ENCODE measurements at places on chromosomes 1 and 21.
A peak's percentile ranks its signal among the peaks of the same experiment; 100 is the strongest.

DNA sequence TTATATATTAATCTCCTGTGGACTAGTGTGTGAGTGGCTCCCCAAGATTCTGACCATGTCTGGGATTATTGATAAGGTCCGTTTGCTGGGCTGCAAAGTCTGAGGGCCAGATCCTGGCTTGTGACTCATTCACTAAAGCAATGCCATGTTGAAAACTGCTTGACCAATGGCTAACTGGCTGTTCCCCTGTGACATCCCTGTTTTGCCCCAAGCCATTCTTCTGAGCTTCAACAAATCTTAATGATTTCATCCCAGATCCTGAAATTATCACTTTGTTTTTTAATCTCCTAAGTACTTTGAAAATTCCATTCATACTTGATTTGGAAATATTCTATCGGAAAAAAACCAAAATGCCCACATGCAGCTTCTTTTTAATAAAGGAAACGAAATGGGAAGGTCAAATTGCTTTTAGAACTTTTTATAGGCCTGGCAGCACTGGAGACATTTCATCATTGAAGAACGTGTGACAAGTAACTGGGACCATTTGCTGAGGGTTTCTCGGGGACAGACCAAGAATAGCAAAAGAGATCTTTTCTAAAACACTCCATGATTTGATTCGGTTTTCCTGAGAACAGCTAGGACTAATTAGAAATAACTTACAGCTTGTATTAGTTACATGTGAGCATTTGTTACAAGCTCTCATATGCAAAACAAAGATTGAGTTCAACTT, 121.3 kb downstream of the TGFB2 start:
- H3K4me1 ChIP-seq: peaks cover 33% of the 10 kb centered on the region
- no peak overlapping the region for H3K27ac ChIP-seq
- no peaks in the 10 kb centered on the region for H3K27me3 ChIP-seq
- H3K36me3 ChIP-seq: no peaks in the 10 kb centered on the region
- H3K4me3 ChIP-seq: no peak overlapping the region

- H3K27ac ChIP-seq: peak overlapping the region; percentile 1
- peaks cover 86% of the 10 kb centered on the region for H3K4me1 ChIP-seq
- H3K27me3 ChIP-seq: no peaks in the 10 kb centered on the region
- peaks cover 24% of the 10 kb centered on the region for H3K36me3 ChIP-seq
Observed at GRCh38 chr1:201917362-201918033, 28.8 kb downstream of the SHISA4 start.

DNA sequence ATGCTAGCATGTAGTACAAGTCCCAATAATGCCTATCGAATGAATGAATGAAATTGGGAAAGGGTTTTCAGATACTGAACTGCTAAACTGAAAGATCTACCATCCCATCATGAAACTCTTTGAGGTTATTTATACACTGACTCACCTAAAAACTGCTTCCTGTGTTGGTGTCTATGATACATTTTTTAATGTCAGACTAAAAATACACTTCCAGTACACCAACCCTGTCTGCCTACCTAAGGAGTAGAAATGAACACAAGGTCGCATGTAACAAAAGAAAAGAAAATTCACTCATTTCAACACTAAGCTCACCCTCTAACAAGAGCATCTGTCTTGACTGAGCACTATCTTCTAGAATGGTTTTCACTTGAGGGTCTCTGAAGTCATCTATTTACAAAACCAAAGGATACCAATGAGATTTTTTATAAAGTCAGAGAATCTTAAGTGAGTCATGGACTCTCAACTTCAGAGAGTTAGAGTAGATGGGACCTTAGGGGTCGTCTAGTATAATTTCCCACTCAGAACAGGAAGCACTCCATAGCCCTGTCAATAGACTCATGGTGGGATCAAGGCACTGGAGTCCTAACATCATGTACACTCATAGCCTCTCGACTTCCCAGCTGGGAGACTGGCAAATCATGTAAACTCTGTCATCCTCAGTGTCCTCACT, 53.4 kb downstream of the WLS start:
- H3K27me3 ChIP-seq: no peaks in the 10 kb centered on the region
- H3K36me3 ChIP-seq: peaks cover 75% of the 10 kb centered on the region
- no peak for DNase-seq
- H3K4me3 ChIP-seq: no peak overlapping the region
- peaks cover 10% of the 10 kb centered on the region for H3K4me1 ChIP-seq
- no peak overlapping the region for H3K27ac ChIP-seq

- H3K4me1 ChIP-seq: peaks cover 7% of the 10 kb centered on the region
- no peak overlapping the region for H3K4me3 ChIP-seq
- DNase-seq: no peak
- H3K27me3 ChIP-seq: peaks cover 17% of the 10 kb centered on the region
- no peaks in the 10 kb centered on the region for H3K36me3 ChIP-seq
Observed at GRCh38 chr1:220717800-220718640, 27.9 kb downstream of the C1orf115 start.

- H3K27ac ChIP-seq: no peak within 1 kb of the TSS
- peaks cover 70% of the 10 kb centered on the region for H3K4me1 ChIP-seq
- DNase-seq: peak; percentile 77
- peaks cover 95% of the 10 kb centered on the region for H3K27me3 ChIP-seq
- H3K36me3 ChIP-seq: peaks cover 5% of the 10 kb centered on the region
Observed at GRCh38 chr1:220879076-220879508, at the start of gene HLX. HLX (plus strand) TSS chr1:220879443; CDS start chr1:220879858, 415 bp downstream.

DNA sequence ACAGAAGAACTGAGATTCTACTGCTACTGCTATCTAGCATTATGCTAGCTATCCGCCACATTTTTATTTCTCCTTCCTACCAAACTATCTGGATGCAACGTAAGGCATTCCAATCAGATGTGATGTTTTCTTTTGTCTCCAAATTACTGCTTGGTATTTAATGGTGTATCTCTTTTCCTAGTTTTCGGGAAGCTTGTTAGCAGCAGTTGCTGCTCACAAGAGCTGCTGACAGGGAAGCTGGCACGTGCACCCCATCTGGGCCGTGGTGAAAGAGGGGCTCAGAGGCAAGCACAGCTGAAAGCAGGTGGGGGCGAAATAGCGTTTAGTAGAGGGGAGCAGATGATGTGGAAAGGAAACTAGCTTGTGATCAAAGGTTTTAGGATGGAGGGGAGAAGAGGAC, 57.3 kb downstream of the JAK1 start:
- no peak overlapping the region for H3K4me3 ChIP-seq
- H3K36me3 ChIP-seq: no peaks in the 10 kb centered on the region
- H3K4me1 ChIP-seq: no peaks in the 10 kb centered on the region

- DNase-seq: no peak
- H3K4me1 ChIP-seq: no peaks in the 10 kb centered on the region
- H3K27me3 ChIP-seq: peaks cover 7% of the 10 kb centered on the region
- no peak overlapping the region for H3K4me3 ChIP-seq
- no peaks in the 10 kb centered on the region for H3K36me3 ChIP-seq
- no peak overlapping the region for H3K27ac ChIP-seq
Observed at GRCh38 chr1:175269151-175269550, 76.6 kb upstream of the KIAA0040 start.

DNA sequence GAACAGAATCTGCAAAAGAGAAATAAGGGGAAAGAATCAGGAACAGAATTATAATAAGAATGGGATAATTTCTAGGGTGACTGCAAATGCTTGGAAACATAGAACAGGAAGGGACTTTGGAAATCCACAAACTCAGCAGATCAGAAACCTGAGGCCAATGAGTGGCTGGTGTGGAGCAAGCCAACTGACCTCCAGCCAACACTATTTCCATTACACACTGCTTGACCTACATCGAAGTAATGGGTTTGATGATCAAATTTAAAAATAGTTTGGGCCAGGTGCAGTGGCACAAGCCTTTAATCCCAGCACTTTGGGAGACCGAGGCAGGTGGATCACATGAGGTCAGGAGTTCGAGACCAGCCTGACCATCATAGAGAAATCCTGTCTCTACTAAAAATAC, 284.9 kb downstream of the GRIK1 start:
- H3K4me1 ChIP-seq: peaks cover 49% of the 10 kb centered on the region
- H3K4me3 ChIP-seq: no peak overlapping the region
- H3K27ac ChIP-seq: no peak overlapping the region
- DNase-seq: no peak
- H3K36me3 ChIP-seq: peaks cover 13% of the 10 kb centered on the region

DNA sequence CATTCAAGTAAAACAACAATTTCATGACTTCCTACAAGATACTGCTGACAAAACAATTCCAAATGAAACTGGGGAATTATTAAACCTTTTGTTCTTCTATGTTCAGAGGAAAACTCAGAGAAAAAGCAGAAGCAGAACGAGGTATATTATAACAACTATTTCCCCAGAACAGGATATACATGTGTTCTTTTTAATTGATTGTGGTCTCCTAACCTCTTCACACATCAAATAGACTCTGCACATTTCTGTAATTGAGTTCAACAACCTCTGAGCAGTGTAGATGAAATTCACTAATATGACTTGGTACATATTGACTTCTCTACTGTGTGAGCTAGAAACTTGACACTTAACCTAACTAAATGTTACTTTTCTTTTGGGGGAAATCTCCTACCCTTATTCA, 584.2 kb downstream of the NEGR1 start:
- H3K4me1 ChIP-seq: no peaks in the 10 kb centered on the region
- no peak for DNase-seq
- H3K27me3 ChIP-seq: peaks cover 3% of the 10 kb centered on the region
- H3K27ac ChIP-seq: no peak overlapping the region
- no peaks in the 10 kb centered on the region for H3K36me3 ChIP-seq

DNA sequence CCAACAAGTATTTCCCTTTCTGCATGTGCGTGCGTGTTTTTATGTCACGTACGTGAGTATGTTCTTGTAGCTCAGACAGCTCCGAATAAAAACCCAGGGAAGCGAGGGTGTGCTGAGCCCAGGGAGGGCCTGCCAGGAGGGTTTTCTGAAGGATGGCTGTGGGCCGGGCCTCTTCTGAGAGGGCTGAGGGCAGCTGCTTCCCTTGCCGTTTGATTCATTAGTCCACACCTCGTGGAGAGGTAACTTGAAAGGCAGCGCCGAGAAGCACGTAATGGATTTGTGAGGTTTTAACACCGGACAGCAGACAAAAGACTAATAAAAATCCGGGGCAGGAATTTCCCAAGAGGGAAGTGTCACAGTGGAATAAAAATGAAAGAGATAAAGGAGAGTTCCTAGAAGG, 29.5 kb downstream of the CD247 start:
- peak overlapping the region; percentile 68 for H3K4me3 ChIP-seq
- peaks cover 3% of the 10 kb centered on the region for H3K27me3 ChIP-seq
- DNase-seq: peak; percentile 51
- peaks cover 79% of the 10 kb centered on the region for H3K4me1 ChIP-seq

- H3K27me3 ChIP-seq: peaks cover 66% of the 10 kb centered on the region
- H3K4me1 ChIP-seq: peaks cover 13% of the 10 kb centered on the region
- H3K27ac ChIP-seq: no peak overlapping the region
- peak overlapping the region; percentile 59 for H3K4me3 ChIP-seq
Observed at GRCh38 chr1:24189528-24189927, 2.4 kb upstream of the IFNLR1 start.

GRCh38 chr1:195591917-195592672, 1016.1 kb downstream of the KCNT2 start:
- H3K27ac ChIP-seq: no peak overlapping the region
- H3K4me3 ChIP-seq: no peak overlapping the region
- no peaks in the 10 kb centered on the region for H3K4me1 ChIP-seq
- H3K27me3 ChIP-seq: no peaks in the 10 kb centered on the region
- no peaks in the 10 kb centered on the region for H3K36me3 ChIP-seq

- no peak overlapping the region for H3K27ac ChIP-seq
- H3K4me1 ChIP-seq: peaks cover 14% of the 10 kb centered on the region
- peaks cover 3% of the 10 kb centered on the region for H3K27me3 ChIP-seq
- H3K36me3 ChIP-seq: peaks cover 5% of the 10 kb centered on the region
Observed at GRCh38 chr1:59765011-59765730, 49.6 kb upstream of the HOOK1 start.

DNA sequence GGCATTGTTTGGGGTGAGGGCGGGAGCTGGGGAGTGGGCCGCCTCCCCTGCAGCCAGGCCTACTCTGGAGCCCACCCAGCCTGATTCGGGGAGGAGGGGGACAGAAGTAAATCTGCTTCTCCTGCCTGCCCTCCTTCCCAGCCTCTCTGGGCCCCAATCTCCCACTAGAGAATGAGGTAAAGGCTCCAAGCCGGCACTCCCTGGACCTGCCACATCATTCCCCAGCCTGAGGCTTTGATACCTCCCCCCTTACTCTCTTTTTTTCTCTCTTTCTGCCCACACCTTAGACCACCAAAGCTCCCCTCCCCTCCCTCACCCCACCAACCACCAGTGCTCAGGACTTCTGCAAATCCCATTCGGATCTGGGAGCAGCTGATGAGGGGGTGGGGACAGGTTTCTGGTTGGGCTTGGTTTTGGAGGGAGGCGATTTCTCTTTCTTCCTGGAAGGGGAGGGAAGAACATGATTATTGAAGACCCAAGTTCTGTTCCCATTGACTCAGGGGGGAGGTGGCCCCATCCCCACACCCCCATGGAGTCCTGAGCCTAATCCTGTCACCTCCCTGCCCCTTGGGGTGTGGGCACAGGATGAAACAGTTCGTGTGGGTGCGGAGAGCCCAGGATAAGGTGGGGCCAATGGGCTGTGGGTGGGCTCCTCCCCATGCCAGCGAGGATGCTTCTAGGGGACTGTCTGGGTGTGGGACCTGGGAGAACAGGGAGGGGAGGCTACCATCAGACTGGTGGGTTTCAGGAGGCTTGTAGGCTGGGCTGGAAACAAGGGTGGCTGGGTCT, 1.3 kb downstream of the MAP7D1 start:
- H3K27ac ChIP-seq: peak overlapping the region; percentile 93
- DNase-seq: no peak
- peaks cover 1% of the 10 kb centered on the region for H3K27me3 ChIP-seq
- peak overlapping the region; percentile 87 for H3K4me3 ChIP-seq
- H3K36me3 ChIP-seq: peaks cover 13% of the 10 kb centered on the region

- no peaks in the 10 kb centered on the region for H3K36me3 ChIP-seq
- H3K4me1 ChIP-seq: peaks cover 21% of the 10 kb centered on the region
- peaks cover 3% of the 10 kb centered on the region for H3K27me3 ChIP-seq
Observed at GRCh38 chr1:81414488-81415015, 386.2 kb upstream of the ADGRL2 start.

- H3K4me3 ChIP-seq: no peak overlapping the region
- H3K27me3 ChIP-seq: peaks cover 43% of the 10 kb centered on the region
- peak; percentile 72 for DNase-seq
- H3K36me3 ChIP-seq: no peaks in the 10 kb centered on the region
Observed at GRCh38 chr1:234125283-234125682, 220.8 kb downstream of the SLC35F3 start.

DNA sequence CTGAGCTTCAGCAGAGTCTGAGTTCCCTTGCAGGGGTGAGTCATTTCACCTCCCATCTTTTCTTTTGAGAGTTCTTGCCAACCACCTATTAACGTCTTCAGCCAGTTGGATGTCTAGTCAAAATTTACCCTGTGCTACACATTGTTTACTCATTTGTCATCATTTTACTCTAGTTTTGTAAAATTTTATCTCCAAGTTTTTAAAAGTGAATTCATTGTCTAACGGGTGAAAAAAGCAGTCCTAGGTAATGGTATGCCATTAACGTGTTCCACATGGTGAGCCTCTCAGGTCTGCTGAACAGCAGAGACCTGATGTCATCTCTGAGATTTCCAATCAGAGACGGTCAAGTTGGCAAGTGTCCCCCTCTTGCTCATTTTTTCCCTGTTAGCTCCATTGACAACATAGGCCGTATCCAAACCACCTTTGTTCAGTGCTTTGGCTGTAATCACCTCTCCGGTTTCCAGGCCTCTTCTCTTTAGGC, 85.4 kb downstream of the TBX15 start:
- H3K4me1 ChIP-seq: peaks cover 21% of the 10 kb centered on the region
- H3K4me3 ChIP-seq: no peak overlapping the region
- H3K27me3 ChIP-seq: peaks cover 16% of the 10 kb centered on the region
- peaks cover 14% of the 10 kb centered on the region for H3K36me3 ChIP-seq
- H3K27ac ChIP-seq: no peak overlapping the region

GRCh38 chr1:184424945-184425344, 38.1 kb downstream of the C1orf21 start:
- no peaks in the 10 kb centered on the region for H3K27me3 ChIP-seq
- no peak for DNase-seq
- no peak overlapping the region for H3K27ac ChIP-seq
- no peak overlapping the region for H3K4me3 ChIP-seq
- H3K36me3 ChIP-seq: no peaks in the 10 kb centered on the region
- peaks cover 3% of the 10 kb centered on the region for H3K4me1 ChIP-seq
